ENCODE measurements at places on chromosomes 3 and 15. TPM values are rescaled to one million over a fixed set of nuclear protein-coding genes. Genes with fewer than 3 reads are reported as not detected.

GRCh38 chr3:45751537-45752242, 44.6 kb downstream of the SLC6A20 start:
- peaks cover 2% of the 10 kb centered on the region for H3K36me3 ChIP-seq
- no peaks in the 10 kb centered on the region for H3K27me3 ChIP-seq
- no peak overlapping the region for H3K4me3 ChIP-seq
- DNase-seq: no peak
- no peaks in the 10 kb centered on the region for H3K4me1 ChIP-seq
- H3K27ac ChIP-seq: no peak overlapping the region

- H3K36me3 ChIP-seq: no peaks in the 10 kb centered on the region
- H3K27me3 ChIP-seq: no peaks in the 10 kb centered on the region
- H3K4me3 ChIP-seq: no peak overlapping the region
These were observed 20.1 kb downstream of the GXYLT2 start for GRCh38 chr3:72907731-72908620.

DNA sequence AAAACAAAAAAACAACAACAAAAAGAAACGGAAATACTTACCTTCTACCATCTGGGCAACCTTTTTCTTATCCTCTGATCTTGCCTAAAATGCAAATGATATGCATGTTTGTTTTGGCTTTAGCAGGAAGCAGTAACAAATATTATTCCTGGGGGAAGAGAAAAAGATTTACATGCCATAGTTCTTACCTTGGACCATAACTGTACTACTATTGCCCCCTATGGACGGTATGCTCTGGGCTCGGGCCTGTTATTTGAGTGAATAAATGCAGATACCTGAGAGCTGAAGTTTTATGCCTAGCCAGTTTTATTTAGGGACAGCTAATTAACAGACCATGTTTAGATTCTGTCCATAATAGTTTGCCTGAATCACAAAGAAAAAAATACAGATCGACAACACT, 12.6 kb upstream of the STARD5 start:
- no peak overlapping the region for H3K4me3 ChIP-seq
- H3K4me1 ChIP-seq: no peaks in the 10 kb centered on the region
- no peaks in the 10 kb centered on the region for H3K36me3 ChIP-seq
- DNase-seq: no peak

GRCh38 chr3:44478606-44479094, 1.2 kb upstream of the ZNF445 start:
- H3K27ac ChIP-seq: no peak overlapping the region
- H3K4me3 ChIP-seq: no peak overlapping the region
- no peaks in the 10 kb centered on the region for H3K36me3 ChIP-seq
- H3K27me3 ChIP-seq: no peaks in the 10 kb centered on the region

DNA sequence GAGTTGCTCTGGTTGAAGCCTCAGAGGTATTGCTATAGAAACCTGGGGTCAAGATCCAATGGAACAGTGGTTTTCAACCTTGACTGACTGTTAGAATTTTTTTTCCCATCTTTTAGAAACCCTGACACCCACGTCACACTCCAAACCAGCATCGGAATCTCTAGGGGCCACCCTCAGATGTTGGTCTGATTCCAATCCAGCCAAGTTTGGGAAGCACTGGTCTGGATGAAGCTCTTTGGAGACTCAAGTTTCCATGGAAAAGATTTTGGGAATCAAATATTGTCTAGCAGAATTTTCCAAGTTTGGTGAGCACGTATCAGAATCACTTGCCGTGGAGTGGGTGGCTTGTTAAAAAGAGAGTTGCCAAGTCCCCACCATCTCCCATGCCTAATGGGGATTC, 103.8 kb downstream of the THSD4 start:
- no peak overlapping the region for H3K4me3 ChIP-seq
- H3K36me3 ChIP-seq: no peaks in the 10 kb centered on the region
- H3K27me3 ChIP-seq: no peaks in the 10 kb centered on the region

The HRG gene
- total RNA-seq: 0.13 TPM

DNA sequence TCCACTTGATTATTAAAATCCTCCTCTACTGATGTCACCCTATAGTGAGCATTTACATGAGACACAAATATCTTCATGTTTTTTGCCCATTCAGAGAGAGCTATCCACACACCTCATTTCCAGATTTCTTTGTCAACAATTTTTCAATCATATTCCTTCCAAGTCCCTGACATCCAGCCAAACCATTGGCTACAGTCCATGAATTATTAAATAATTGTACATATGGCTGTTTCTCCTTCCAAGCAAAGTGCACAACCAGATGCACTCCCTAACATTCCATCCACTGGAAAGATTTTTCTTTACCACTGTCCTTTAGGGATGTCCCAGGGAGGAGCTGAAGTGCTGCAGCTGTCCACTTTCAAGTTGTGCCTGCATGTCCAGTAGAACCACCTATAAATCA, 328.0 kb upstream of the MDFIC2 start:
- no peaks in the 10 kb centered on the region for H3K4me1 ChIP-seq
- H3K4me3 ChIP-seq: no peak overlapping the region
- H3K27me3 ChIP-seq: no peaks in the 10 kb centered on the region
- DNase-seq: no peak
- no peaks in the 10 kb centered on the region for H3K36me3 ChIP-seq

The SHC4 gene
- 0.15 TPM for total RNA-seq

The PLCL2 gene
- 27.8 TPM for total RNA-seq

The CEP70 gene
- 2.9 TPM for total RNA-seq

The PARP15 gene
- 35.3 TPM for total RNA-seq

DNA sequence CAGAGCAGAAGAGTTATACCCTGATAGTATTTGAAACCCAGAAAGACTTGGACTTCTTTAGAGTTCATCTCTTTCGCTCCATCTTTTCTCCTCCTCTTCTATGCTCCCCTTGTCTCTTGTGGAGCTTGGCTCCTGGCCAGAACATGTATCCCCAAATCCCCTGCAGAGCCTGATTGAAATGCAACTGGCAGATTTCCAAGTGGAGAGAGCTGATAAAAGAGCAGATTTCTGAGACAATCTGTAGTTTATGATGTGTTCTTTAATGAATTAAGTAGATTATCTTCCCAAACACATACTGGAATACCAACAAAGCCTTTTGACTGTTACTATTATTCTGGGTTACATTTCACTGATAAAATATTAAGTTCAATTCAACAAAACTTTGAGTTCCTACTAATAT, 33.4 kb downstream of the UNC13C start:
- H3K4me1 ChIP-seq: no peaks in the 10 kb centered on the region

GRCh38 chr3:139552632-139553365, 13.3 kb upstream of the RBP1 start:
- H3K27ac ChIP-seq: no peak overlapping the region
- H3K4me1 ChIP-seq: no peaks in the 10 kb centered on the region
- H3K36me3 ChIP-seq: no peaks in the 10 kb centered on the region
- H3K27me3 ChIP-seq: no peaks in the 10 kb centered on the region

DNA sequence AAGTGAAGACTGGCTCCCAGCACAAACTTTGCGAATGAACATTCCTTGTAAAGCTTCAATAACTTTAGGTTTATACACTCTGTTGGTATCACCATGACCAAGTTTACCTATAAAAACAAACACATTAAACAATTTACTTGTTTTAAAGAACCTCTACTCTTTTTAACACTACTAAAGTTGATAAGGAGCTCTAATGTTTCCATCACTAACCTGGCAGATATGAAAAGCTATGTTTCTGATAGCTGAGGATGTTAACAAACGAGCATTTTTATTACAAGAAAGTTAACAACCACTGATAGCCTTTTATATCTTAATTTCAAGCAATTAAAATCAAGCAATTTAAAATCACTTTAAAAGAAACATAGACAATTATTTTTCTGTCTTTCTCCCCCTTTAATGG, 80.8 kb downstream of the HERC1 start:
- H3K4me3 ChIP-seq: no peak overlapping the region
- no peaks in the 10 kb centered on the region for H3K27me3 ChIP-seq
- no peaks in the 10 kb centered on the region for H3K4me1 ChIP-seq
- peaks cover 16% of the 10 kb centered on the region for H3K36me3 ChIP-seq
- no peak overlapping the region for H3K27ac ChIP-seq

DNA sequence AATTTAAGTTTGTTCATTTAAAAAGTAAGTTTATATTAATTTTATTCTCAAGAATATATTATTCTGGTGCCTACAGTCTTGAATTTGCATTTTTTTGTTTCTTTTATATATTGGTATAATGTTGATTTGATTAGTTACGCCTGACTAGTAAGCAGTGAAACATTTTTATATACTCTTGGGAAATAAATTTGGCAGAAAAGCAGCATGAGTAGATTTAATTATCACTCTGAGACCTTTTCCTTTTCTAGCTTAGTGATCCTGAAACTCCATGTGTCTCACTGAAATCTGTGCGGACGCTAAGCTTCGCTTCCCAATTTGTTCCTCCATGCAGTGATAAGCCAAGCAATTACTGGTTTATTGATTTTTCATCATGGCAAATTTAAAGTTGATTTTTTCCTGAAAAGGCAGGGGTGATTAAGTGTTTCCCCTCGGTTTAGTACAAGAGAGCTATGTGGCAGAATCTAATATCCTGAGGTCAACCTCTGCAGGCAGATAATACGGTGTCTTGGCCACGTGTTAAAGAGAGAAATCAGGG, 87.2 kb upstream of the MLF1 start:
- no peak overlapping the region for H3K4me3 ChIP-seq
- H3K27me3 ChIP-seq: no peaks in the 10 kb centered on the region
- H3K27ac ChIP-seq: no peak overlapping the region

- H3K4me3 ChIP-seq: no peak overlapping the region
- H3K27ac ChIP-seq: no peak overlapping the region
- DNase-seq: no peak
- H3K4me1 ChIP-seq: no peaks in the 10 kb centered on the region
- no peaks in the 10 kb centered on the region for H3K27me3 ChIP-seq
These were observed 68.2 kb downstream of the POLQ start for GRCh38 chr3:121477589-121477988.

DNA sequence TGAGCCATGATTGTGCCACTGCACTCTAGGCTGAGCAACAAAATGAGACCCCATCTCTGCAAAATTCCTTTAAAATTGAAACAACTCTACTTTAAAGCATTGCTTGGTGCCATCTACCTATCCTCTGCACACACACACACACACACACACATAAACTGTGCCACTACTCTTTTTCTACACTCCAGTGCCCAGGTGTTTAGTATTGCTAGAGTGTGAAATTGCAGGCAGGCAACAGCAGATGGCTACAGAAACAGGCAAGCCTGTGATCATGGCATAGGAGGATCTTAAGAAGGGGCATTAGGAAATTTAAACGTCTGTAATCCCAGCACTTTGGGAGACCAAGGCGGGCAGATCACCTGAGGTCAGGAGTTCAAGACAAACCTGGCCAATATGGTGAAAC, 39.0 kb downstream of the SIDT1 start:
- H3K4me3 ChIP-seq: no peak overlapping the region
- no peaks in the 10 kb centered on the region for H3K4me1 ChIP-seq
- peaks cover 21% of the 10 kb centered on the region for H3K36me3 ChIP-seq
- no peak for DNase-seq
- no peaks in the 10 kb centered on the region for H3K27me3 ChIP-seq
- no peak overlapping the region for H3K27ac ChIP-seq

DNA sequence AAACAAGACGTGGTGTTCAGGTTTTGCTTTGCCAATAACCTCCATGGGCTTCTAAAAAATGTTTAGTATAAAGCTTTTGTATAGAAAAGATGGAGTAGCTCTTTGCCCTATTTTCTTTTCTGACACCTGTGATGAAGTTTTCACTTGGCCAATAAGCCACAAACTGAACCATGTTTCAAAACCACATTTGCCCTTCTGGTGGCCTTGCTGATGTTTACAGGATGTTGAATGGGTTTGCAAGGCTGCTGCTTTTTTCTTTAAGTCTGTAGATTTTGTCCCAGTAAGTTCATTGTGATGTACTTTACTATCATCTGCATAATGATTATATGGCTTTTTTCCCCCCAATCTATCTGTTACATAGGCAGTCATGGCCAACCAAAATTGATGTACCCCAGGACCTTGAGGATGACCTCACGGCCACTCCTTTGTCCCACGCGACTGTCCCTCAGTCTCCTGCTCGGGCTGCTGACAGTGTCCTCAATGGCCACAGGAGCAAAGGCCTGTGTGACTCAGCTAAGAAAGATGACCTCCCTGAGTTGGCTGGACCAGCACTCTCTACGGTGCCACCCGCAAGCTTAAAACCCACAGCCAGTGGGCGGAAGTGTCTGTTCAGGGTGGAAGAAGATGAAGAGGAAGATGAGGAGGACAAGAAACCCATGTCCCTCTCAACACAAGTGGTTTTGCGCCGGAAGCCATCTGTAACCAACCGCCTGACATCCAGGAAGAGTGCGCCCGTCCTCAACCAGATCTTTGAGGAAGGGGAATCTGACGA, 60.8 kb downstream of the SNRK start:
- no peak overlapping the region for H3K4me3 ChIP-seq
- no peak overlapping the region for H3K27ac ChIP-seq
- DNase-seq: no peak
- no peaks in the 10 kb centered on the region for H3K27me3 ChIP-seq

GRCh38 chr3:158712443-158712842, 19.8 kb downstream of the RARRES1 start:
- H3K36me3 ChIP-seq: no peaks in the 10 kb centered on the region
- DNase-seq: no peak
- no peaks in the 10 kb centered on the region for H3K27me3 ChIP-seq
- H3K4me3 ChIP-seq: no peak overlapping the region
- H3K4me1 ChIP-seq: no peaks in the 10 kb centered on the region

The TM4SF4 gene
- 1.3 TPM for total RNA-seq

DNA sequence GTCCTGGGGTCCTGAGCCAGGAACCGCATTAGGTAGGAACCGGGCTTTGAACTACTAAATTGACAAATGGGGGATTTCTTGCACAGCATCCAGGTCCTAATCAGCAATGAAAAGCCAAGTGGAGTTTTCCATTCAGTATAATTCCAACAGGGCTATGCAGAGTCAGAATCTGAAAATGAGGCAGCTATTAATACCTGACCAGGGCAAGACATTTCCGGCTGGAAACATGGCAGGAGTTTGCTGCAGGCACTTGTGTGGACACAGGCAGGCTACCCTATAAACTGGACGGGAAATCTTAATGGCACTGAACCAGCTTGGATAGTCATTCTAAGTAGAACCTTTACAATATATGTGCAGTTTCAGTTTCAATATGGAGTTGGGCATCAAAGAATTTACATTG, 553.1 kb downstream of the FGF12 start:
- no peak overlapping the region for H3K27ac ChIP-seq
- H3K4me1 ChIP-seq: no peaks in the 10 kb centered on the region
- H3K36me3 ChIP-seq: no peaks in the 10 kb centered on the region
- H3K4me3 ChIP-seq: no peak overlapping the region
- DNase-seq: no peak
- no peaks in the 10 kb centered on the region for H3K27me3 ChIP-seq

- no peak overlapping the region for H3K27ac ChIP-seq
- peaks cover 15% of the 10 kb centered on the region for H3K4me1 ChIP-seq
These were observed 1.2 kb upstream of the EFCAB12 start for GRCh38 chr3:129429602-129430001.

DNA sequence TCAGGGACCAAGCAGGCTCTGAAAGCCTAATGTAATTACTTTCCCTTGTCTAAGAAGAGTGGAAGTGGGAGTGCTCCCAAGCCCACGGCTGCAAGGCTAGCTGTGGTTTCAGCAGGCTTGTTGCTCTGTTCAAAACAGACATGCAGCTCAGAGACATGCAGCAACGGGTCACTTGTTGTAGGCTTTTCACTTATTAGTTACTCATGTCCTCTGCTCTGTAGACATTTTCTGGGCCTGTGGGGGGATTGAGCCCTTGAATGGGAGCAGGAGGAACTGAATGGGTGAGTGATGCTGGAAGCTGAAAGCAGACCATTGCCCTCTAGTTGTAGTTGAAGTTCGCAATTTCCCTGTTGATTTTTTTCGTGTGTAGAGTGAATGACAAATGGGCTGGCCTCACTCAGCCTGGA, 261.9 kb upstream of the NR2E3 start:
- H3K36me3 ChIP-seq: no peaks in the 10 kb centered on the region
- H3K4me3 ChIP-seq: no peak overlapping the region
- DNase-seq: no peak
- H3K4me1 ChIP-seq: no peaks in the 10 kb centered on the region
- no peaks in the 10 kb centered on the region for H3K27me3 ChIP-seq
- no peak overlapping the region for H3K27ac ChIP-seq

Data from GM12878 (cell line).